ENCODE measurements at places on chromosomes 7 and 10. TPM values are rescaled to one million over a fixed set of nuclear protein-coding genes. Genes with fewer than 3 reads are reported as not detected.

DNA sequence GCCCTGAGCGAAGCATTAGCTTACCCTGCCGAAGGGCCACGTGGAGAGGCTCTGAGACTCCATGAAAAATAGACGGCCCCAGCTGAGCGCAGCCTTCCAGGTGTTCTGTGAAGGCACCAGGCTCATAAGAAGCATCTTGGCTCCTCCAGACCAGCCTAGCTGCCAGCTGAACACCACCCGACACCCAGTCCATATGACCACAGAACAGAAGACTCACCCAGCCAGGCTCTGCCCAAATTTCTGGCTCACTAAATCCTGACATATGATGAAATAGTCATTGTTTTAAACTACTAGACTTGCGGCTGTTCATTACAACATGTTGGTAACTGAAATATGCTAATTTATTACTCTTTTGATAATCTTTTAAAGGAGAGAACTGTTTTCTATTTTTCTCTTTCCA lies 99.5 kb upstream of the ABI1 start:
- no peak for DNase-seq

GRCh38 chr7:38257350-38257677 lies 16.1 kb downstream of the TARP start:
- DNase-seq = no peak

DNA sequence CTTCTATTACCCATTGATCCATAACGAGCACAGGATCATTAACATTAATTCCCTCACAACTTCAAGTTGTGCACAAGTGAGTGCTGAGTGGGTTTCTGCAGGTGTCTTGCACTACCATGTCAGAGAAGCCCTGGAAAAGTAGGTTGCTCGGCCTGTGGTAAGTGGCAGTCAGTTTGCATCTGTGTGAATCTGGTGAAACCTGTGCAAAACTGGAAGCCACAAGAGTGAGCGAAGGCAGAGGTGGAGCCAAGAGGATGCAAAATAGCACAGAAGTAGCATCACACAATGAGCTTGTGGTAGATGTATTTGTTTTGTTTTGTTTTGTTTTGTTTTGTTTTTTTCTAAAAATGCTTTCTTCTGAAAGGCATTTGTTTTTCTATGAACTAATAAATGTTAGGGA lies 181.5 kb downstream of the THSD7A start:
- no peak for DNase-seq

GRCh38 chr7:101166909-101167644 lies 1.7 kb upstream of the VGF start:
- DNase-seq = peak; percentile 79

DNA sequence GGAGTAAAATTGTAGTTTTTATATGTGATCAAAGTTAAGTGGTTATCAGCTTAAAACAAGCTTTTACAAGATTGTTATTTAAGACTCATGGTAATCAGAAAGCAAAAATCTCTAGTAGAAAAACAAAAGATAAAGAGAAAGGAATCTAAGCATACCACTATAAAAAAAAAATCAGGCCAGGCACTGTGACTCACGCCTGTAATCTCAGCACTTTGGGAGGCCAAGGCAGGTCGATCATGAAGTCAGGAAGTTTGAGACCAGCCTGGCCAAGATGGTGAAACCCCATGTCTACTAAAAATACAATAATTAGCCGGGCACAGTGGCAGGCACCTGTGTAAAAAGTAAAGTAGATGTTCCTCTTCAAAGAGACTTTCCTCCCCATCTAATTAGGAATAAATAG lies 265.9 kb upstream of the NRP1 start:
- no peak for DNase-seq

The KCNH2 gene
- 11.1 TPM for total RNA-seq

The SEMA3E gene
- total RNA-seq = 2.0 TPM

- DNase-seq = no peak
Measured at GRCh38 chr7:68503400-68503799, 1094.9 kb upstream of the AUTS2 start.

DNA sequence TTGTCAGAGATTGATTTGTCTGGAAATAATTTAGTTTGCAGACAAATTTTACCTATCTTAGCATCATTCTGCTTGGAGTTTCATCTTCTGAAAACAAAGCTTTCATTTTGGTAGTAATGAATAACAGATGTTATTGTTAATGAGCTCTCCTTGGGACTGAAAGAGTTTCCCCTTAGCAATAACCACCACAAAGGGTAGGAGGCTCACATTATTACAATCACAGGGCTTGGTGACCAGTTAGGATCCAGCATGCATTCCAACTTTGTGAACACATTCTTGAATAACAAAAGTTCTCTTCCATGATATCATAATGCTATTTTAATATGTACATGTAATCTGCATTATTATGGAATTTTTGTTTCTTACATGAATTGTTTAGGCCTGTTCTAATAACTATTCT lies 148.8 kb upstream of the VWC2 start:
- DNase-seq = no peak

- peak; percentile 78 for DNase-seq
Measured at GRCh38 chr7:14430926-14431325, 441.5 kb upstream of the ETV1 start.

DNA sequence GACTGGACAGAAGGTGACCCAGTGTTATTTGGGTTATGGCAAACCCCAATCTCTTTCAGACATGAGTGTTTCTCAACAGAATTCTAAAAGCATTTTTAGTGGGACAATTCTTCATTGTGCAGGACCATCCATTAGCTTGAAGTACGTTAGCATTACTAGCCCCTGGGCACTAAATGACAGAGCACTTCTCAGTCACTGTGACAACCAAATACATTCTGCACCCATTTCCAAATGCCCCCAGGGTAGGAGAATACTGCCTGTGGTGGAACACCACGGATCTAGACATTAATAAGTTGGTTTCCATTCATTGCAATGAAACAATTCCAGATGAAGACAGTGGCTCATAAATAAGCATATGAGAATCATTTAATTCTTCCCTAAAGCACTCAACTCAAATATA lies 102.4 kb upstream of the FRMD4A start:
- no peak for DNase-seq

DNA sequence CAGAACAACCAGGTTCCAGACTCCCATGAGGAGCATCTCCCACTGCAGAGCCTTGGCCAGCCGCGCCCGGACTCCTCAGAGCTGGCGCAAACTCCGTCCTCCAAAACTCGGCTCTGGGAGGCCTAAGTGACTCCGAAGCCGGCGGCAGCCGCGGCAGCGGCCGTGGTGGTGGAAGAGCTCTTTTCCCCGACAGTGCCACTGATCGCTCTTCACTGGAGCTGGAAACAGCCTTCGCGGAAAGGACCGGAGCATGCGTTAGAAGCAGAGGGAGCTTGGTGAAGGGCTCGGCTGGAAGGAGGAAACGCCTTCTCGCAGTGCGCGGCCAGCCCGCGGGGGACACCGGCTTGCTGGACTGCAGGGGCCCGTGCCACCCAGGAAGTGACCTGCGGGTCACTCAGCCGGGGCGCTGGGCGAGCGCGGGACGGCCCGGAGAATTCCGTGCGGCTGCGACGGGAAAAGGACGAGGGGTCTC lies 5.0 kb upstream of the HOXA13 start:
- DNase-seq = peak; percentile 69

- no peak for DNase-seq
Measured at GRCh38 chr7:121069346-121070100, 81.0 kb downstream of the CPED1 start.

GRCh38 chr7:94655848-94656657 lies at the start of gene SGCE:
TSS of gene SGCE (minus strand) at chr7:94656133. CDS start at chr7:94656098, 35 bp downstream.
- DNase-seq = peak; percentile 88

GRCh38 chr7:157416011-157416410 lies 79.2 kb downstream of the DNAJB6 start:
- DNase-seq = no peak

The UCN3 gene
- not detected for total RNA-seq

The GRID1 gene
- total RNA-seq = 0.31 TPM

GRCh38 chr7:134943785-134944400 lies 42.4 kb upstream of the AGBL3 start:
- DNase-seq = peak; percentile 23

DNA sequence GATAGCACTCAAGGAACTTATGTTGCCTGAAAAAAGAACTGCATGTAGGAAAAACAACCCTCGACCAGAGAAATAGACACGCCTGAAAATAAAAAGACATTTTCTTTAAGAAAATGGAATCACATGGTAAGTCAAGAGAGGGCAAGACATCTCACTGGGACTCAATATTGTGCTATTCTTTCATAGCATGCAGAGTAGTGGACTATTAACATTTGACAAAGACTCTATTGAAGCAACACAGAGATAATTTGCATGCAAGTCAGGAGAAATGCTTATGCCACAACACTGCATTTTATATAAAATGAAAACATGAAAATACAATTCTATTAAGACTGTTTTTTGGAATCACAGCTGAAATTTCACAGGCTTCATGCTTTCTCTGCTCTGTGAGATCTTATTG lies 77.9 kb upstream of the RHOBTB1 start:
- DNase-seq = no peak

Data from neural progenitor cell (in vitro differentiated cells).